Anterior cingulate cortex (tissue), 58 donors: ENCODE measurements at places on chromosomes 12 and 14.

DNA sequence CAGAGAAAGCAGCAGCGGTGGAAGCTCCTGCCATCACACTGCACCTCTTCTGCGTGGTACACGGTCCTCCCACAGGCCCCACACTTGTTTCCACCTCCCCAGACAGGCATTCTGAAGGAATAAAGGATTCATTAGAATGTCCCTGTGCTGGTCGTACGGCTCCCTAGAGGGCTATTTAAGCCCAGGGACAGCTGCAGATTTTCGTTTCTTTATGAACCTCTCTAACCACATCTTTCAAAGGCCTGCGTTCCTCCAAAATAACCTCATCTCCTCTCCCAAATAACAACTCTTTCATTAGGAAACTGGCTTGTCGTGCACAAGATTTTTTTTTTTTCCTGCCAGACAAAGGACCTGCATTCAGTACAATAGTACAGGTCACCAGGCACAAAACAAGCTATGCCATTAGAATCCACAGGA lies 12.7 kb downstream of the CSRP2 start:
- DNase-seq: no peak

- no peak for DNase-seq
Observed at GRCh38 chr12:4996714-4997113, 47.0 kb upstream of the KCNA5 start.

DNA sequence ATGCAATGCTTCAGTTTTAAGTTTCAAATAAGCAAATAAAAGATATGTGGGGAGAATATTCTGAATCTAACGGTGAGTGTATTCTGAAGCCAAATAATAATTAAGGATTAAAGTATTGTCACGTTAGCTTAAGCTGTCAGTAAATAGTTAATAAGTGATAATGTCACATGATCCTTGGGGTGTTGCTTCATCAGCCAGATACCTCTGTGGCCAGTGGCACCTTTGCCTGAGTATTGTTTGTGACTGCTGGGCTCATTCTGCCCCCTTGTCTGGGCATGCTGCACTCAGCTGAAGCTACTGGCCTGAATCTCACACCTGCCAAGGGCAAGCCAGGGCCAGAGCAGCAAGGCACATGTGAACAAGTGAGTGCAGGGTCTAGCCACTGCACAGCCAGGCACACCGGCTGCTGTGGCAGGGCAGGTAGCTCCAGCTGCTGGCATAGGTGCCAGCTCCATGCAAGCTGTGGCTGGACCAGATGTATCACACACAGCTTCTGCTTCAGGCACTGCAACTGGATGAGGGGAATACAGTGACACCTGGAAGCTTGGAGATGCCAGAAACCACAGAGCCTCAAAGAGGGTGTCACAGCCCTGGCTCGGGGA lies 739.7 kb downstream of the SLC6A15 start:
- no peak for DNase-seq

DNA sequence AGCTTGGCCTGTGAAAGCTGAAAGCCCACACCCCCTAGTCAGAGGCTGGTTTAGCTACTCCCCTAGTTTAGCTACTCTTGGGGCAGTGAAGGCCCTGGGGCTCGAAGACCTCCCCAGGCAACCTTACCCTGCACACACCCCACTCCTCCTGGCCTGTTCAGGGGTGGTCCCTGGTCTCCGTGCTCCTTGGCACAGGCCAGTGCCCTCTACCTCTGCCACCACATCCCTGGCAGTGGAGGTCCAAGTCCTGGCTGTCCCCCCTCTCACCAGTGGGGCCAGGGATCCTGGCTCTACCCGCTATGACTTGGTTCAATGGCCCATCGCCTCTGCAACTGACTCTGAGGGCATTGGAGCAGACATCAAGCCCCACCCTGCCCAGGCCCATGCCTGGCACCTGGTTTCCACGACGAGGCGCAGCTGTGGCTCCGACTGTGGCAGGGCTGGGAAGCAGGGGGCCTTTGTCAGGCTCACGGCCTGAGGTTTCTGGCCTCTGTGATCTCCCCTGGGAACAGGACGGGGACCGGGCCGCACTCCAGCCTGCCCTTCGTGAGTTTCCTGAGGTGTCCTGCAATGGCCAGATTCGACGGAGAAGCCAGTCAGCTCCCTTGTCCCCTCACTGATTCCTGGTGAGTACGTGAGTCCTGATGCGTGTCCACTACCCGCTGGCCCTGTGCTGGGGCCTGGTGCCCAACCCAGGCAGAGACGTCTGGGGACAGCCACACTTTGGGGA lies 5.7 kb downstream of the TMEM121 start:
- no peak for DNase-seq

DNA sequence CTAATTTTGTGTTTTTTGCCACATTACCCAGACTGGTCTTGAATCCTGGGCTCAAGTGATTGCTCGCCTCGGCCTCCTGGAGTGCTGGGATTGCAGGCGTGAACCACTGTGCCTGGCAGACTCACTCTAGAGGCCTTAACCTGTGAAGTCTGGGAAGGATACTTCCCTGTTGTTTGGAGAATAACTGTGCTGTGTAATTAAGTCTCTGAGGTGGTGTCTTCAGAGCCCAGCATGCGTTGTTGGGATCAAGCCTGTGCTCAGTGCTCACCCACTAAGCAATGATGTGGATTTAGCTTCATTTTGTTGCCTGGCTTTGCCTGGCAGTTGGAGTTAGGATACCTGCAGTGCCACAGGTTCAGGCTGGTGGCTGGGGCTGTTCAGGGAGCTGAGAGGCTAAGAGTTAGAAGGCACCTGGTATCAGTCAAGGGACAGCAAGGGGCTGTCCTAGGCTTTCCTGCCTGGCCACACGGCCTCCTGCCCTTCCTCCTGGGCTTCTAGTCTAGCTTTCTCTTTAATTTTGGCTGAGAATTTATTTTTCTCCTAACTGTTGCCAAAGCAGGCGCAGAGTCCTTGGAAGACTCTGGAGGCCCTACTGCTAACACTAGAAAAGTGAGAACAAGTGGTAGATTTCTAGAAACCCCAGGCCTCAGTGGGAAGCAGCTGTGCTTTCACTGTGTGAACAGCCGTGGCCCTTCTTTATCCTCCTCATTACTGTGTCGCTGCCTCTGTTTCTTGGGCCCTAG lies 38.5 kb downstream of the EP400 start:
- no peak for DNase-seq

GRCh38 chr12:123772074-123772473 lies 10.0 kb downstream of the DNAH10 start:
- DNase-seq: no peak

DNA sequence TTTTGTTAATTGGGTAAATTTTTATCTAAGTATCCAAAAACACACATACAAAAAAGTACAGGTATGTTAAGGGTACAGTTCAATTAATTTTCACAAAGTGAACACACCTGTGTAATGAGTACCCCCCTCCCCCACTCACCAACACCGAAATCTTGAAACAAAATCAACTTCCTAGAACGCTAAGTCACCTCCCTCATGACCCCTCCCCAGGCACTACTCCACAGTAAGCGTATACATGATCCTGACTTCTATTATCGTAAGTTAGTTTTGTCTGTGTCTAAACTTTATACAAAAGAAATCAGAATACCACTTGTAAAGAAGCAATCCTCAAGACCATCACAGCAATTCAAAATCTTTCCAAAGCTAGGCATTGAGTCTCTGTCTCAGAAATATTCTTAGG lies 100.5 kb downstream of the MED13L start:
- no peak for DNase-seq

DNA sequence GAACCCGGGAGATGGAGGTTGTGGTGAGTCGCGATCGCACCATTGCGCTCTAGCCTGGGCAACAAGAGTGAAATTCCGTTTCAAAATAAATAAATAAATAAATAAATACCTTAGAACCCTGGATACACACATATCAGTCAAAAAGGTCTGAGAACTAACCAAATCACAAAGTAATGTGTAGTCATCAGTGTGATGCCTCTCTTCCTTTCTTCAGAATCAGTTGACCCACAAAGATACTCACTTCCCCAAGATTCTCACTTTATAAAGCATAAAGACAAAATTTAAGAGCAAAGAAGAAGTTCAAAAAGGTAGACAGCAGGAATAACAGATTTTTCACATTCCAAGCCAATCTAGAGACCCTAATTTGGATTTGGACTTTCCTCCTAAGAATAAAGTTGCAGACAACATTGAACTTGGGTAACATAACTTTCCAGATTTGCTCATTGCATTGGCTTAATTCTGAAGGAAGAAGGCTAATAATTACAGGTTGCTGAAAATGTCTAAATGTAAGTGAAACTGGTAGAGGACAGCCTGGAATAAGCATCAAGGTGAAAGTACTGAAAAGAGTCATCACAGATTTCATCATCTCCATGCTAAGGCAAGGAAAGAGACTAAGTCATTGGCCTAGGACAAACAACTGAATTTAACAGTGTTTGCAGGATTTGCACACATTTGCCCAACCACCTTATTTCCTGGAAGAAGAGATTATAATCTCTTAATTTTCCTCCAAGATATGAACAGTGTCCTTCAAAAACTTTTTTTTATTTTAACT lies 17.4 kb downstream of the TMED10 start:
- no peak for DNase-seq
